T-helper 22 cell (primary cell): ENCODE measurements at places on chromosomes 12 and 14.

DNA sequence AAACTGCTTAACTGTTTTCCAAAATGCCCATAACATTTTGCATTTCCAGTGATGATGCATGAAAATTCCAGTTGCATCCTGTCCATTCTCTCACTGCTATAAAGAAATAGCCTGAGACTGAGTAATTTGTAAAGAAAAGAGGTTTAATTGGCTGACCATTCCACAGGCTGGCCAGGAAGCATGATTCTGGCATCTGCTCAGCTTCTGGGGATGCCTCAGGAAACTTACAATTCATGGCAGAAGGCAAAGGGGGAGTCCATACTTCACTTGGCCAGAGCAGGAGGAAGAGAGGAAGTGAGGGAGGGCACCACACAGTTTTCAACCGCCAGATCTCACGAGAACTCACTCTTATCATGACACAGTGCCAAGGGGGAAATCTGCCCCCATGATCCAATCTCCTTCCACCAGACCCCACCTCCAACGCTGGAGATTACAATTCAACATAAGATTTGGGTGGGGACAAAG, 18.2 kb upstream of the CLEC2D start:
- no peak for DNase-seq

DNA sequence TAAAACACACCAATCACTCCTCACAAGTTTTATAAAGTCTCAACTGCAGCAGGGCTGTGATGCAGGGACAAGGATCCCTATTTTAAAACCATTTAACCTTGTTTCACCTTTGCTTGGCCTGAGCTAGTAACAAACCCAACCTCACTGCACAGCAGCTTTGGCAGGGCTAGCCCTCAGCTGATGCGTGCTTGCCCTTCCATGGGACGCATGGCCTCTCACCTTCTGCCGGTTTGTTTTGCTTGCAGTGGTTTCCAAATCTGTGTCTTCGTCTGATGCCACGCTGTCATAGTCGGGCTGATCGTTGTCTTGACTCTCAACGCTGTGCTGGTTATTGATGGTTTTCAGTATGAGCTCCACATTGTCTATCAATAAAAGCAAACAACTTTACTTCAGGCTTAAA, 43.3 kb downstream of the GIT2 start:
- no peak for DNase-seq

DNA sequence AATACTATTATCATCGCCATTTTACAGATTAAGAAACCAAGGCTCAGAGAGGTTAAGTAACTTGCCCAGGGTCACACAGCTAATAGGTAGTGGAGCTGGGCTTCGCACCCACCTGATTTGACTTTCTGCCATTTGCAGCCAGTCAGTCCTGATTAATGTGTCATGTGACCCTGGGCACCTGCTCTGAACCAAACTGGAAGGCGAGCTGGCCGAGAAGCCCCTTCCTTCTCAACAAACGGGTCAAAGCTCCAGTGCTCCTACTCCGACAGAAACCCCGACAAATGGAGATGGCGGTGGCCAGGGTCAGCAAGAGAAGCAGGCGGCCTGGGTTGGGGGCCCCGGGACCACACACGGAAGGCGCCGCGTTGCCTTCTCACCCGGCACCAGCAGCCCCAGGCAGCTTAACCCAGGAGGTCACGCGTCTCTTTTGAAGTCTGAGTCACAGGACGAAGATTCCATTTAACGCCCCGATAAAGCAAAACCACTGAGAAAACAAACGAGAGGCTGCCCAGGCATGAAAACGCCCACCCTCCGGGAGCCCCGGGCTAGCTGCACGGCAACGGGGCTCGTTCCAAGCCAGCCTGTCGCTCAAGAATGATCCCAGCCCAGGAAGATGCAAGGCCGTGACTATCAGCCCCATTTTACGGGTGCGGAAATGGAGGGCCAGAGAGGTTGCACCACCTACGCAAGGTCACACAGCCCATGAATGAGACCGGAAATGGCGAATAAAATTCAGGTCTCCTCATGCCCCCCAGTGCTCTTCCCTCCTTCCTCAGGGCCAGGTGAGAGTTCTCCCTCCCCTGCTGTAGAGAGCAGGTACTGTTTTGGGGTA, 124.8 kb downstream of the SCARB1 start:
- no peak for DNase-seq

DNA sequence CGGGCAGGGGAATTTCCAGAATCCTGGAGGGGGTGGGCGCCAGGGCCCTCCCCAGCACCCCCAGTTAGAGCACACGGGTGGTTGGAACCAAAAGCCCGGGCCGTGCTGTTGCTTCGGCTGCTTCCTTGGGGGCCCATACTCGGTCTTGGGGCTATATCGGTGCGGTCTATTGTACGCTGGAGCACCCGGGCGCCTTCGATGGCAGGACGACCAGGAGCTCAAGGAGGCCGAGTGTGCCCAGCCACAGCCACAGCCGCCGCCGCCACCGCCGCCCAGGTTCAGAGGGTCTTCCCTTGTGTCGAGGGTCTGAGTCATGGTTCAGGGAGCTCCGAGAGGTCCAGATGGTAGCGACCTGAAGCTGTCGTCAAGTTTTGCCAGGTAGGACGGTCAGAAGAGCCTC, 548 bp downstream of the CCER1 start:
- DNase-seq: no peak

- no peak for DNase-seq
Observed at GRCh38 chr12:902581-902980, 46.9 kb downstream of the RAD52 start.

GRCh38 chr14:76754586-76754985, 6.7 kb upstream of the VASH1 start:
- no peak for DNase-seq

- no peak for DNase-seq
Observed at GRCh38 chr12:88145567-88146505, 3.7 kb downstream of the TMTC3 start.

DNA sequence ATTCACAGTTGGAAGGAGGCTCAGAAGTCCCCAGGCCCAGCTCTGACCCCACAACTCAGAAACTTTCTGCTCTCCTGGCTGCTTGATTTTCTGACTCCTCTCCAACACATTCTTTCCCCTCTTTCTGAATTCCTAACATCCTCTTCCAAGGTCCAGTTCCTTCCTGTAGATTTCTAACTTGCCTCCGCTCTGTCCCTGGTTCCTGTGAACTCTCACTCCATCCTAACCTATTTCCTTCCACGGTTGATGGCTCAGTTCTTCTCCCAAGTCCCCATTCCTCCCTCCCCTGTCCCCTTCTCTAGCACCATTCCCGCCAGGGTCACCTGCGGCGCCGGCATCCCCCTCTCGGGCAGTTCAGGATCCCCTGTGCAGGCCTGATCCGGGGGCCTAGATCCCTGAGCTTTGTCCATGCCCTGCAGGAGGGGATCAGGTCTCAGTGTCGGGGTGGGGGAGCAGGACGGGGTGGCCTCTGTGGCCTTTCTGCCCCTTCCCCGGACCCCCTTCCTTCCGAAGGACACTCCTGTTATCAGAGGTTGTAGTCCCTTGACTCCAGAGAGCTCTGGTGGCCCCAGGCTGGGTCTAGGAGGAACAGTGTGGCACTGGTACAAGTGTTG, 6.0 kb upstream of the SLC22A17 start:
- no peak for DNase-seq

DNA sequence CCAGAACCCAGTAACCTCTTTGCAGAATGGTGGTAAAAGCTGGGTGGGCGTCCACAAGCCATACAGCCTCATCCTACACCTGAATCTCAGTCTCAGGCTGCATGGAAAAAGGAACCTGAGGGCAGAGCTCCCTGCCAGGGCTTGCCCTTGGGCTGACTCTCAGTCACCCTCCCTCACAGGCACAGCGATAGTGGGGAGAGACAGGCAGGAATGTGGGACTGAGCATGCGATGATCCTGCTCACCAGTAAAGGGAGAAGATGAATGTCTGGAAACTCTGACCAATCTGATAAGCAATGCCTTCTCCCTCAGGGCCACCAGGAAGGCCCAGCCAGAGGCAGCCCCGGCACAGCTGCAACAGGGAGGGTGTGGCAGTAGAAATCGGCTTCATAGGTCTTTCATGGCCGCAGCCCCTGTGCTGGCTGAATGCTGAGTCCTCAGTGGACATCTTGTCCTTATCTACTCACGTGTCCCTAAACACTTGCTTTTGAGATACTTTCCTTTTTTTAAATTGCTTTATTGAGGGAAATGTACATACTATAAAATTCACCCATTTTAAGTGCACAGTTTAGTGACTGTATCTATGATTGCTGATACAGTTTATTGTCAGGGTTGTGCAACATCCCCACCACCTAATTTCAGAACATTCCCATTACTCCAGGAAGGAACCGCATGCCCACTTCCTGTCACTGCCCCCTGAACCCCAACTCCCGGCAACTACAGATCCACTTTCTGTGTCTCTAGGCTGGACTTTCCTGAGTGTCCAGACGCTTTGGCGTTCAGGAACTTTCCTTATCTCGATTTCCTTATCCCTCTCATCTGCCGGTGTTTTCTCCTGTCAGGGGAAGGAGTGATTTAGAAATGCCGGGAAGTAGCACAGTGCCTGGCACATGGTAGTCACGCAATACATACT, 258.1 kb downstream of the PCNX1 start:
- no peak for DNase-seq

DNA sequence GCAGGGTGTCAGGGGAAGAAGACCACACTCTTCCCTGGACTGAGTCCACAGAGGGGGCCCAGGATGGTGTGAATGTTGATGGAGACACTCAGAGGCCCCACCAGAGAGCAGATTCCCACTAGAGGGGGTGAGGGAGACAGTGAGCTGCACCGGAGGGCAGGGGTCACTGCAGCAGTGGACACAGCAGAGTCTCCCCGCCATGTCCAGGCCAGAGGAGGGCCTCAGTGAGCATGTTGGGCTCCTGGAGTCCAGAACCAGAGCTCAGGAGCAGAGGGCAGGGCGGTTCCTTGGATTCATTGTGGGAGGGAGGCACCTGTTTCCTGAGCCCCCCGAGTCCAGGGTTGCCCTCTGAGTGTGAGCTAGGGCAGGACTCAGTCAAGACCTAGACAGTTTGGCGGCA, 1.8 kb upstream of the KRT82 start:
- no peak for DNase-seq

DNA sequence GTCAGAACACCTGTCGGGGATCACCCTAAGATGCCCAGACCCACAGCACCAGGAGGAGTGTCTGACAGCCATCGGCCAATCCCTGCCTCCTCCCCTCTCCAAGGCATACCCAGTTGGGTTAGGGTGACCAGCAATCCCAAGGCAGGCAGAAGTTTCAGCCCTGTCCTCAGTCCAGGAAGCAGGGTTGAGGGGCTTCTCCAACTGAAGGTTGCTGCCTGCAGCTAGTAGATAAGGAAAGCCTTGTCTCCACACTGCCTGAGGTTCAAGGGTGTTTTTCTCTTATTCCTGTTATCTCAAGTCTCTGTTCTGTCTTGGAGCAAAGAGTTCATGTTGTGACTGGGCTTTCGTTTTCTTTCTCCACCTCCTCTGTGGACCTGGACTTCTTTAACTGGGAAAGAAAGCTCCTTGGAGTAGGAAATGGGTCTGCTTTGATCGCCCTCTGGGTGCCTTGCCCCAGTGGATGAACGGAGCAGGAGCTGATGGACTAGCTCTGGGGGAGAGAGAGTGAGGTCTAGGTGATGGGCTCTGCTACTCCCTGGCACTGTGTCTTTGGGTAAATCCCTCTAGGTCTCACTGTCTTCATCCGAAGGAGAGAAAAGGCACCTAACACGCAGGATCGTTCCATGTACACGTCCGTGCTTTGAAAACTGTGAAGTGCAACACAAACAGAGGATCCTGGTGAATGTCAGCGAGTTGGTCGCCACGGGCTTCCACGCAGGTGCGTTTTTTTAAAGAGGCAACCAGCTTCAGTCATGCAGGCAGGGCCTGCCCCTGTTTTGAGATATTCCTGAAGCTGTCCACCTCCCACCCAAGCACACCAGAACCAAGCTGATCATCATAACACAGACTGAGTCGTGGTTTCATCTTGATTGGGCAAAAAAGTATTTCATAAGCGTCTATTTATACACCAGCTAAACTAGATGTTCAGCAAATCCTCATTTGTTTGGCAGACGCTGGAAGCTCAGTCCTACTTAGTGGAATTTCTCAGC, 52.5 kb upstream of the FOXN3 start:
- DNase-seq: no peak

DNA sequence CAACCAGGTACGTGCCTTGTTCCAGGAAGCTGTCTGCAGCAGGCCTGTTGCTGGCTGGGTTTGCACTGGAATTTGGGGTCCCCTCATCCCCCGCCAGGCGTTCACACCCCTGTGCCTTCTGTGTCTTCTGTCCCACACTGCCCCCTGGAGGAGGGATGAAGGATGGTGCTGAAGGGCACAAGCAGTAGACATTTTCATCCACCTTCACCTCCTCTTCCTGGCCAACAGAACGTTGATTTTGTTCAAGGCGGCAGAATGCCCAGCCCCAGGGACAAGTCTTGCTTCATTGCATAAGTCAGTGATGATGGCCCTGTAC, 122.1 kb downstream of the CALM1 start:
- peak; percentile 12 for DNase-seq

DNA sequence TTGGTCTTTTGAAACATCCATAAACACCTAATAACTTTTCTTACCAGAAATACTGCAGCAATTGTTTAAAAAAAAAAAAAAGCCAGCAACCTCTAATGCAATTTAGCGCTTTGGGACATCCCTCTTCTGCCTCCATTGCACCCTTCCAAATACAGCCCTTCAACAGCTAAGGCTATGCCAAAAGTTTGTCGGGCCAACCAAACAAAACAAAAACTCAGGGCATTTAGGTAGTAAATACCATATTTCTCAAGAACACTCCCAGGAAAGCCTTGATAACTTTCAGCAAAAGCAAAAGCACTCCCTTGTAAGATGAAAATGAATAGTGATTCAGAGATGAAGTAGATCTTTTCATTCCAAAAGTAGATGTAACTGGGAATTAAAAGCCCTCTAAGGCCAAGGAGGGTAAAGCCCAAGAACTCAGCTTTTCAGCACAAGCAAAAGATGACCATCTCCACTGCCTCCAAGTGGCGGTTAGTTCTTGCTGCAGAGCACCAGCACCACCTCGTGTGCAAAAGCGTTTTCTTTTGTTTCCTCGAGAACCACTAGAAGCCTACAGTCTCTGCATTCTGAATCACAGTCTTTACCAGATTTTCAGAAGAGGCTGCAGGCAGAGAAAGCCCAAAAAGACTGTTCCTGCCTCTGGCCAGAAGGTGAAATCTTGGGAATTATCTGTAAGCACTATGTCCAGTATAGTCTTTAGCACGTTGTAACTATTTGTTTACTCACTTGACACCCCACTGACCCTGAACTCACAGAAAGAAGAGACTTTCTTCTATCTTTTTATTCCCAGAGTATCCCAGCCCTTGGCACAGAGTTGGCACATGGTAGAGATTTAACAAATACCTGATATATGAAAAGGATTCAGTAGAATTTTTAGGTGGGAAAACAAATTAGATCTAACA, 53.1 kb downstream of the SIX6 start:
- no peak for DNase-seq

- DNase-seq: no peak
Observed at GRCh38 chr12:1507308-1507707, 87.1 kb downstream of the FBXL14 start.

DNA sequence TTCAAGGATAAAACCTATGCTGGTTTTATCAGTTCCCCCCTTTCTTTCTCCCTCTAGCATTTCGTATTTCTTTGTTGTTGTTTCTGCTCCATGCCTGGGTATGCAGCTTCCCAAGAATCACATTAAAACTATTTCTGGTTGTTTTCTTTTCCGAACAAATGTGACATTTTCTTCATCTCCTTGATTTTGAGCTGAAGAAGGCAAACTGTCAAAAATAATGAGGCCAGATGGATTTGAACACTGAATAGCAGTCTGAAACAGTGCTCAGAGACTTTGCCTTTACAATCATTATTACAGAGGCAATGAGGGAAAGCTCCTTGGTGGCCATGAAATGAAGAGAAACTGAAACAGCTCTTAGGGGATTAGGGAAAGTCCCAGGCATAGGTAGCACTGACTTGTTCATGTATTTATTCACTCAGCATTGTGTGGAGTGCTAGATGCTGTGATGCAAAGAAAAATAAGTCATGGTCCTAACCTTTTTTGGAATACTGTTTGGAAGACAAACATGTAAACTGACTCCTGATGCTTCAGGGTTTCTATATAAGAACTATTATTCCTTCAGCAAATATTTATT, 319.5 kb downstream of the FUT8 start:
- DNase-seq: no peak
